Caco-2 (cell line): ENCODE measurements at places on chromosomes 16 and 17. TPM values are rescaled to one million over a fixed set of nuclear protein-coding genes. Genes with fewer than 3 reads are reported as not detected.

GRCh38 chr16:15038689-15039088 lies 17.2 kb downstream of the NTAN1 start:
- no peaks in the 10 kb centered on the region for H3K4me1 ChIP-seq
- no peak overlapping the region for H3K4me3 ChIP-seq
- peaks cover 4% of the 10 kb centered on the region; the same call in 1 of the 2 replicates for H3K36me3 ChIP-seq
- no peak for DNase-seq
- H3K27me3 ChIP-seq = no peaks in the 10 kb centered on the region

DNA sequence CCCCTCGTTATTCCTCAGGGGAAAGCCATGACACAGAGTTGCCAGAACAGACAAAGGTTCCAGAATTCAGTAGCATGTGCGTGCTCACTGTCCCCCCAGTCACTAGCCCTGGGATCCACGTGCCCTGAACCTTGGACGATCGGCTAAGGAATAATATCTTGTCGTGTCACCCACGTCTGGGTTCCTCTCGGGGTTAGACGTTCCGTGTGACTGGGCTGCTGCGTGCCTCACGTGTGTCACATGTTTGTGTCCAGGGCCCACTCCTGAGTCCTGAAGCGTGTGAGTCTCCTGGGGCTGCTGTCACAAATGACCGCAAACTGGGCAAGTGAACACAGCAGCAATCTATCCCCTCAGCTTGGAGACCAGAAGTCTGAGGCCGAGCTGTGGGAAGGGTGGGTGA lies 12.4 kb upstream of the ZNF469 start:
- H3K4me1 ChIP-seq = no peaks in the 10 kb centered on the region
- no peak overlapping the region for H3K27ac ChIP-seq
- H3K36me3 ChIP-seq = no peaks in the 10 kb centered on the region
- H3K27me3 ChIP-seq = no peaks in the 10 kb centered on the region

DNA sequence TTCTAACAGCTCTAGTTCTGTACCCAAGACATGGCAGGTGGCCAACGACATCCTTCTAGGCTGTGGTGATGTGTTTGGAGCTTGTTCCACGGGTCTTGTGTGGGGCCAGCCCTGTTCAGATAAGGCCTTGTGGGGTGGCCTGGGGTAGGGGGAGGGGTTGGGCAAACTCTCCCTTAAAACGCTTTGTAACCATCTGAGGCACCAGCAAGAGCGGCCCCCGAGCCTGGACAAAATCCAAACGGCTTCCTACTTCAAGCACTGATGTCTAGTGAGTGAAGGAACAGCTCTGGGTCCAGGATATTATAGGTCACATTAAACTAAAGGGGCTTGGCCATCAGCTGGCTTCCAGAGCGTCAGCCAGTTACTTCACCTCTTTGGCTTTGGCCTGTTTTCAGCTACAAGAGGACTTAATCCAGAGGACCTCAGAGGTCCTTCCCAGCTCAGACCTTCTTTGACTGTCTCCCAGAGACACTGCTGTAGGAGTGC lies 11.9 kb downstream of the SERPINF1 start:
- no peak for DNase-seq
- no peak overlapping the region for H3K4me3 ChIP-seq
- H3K36me3 ChIP-seq = no peaks in the 10 kb centered on the region
- no peak overlapping the region for H3K27ac ChIP-seq
- H3K4me1 ChIP-seq = peaks cover 32% of the 10 kb centered on the region

DNA sequence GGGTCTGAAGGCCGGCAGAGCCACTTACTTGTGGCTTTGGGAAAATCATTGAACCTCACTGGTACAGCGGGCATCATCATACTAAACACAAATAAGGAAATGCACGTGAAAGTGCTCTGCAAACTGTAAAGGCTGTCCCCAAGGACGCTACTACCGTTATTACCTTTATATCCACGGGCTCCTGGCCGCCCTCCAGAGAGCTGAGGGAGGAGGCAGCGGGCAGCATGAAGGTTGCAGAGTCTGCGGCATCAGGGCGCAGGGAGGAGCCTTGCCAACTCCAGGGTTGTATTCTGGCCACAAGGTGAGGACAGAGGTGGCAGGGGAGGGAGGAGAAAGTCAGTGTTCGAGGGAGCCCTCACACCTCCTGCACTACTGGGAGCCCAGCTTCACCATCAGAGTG lies 68.3 kb upstream of the GCSH start:
- no peak for DNase-seq
- no peaks in the 10 kb centered on the region for H3K36me3 ChIP-seq
- H3K4me1 ChIP-seq = peaks cover 9% of the 10 kb centered on the region
- no peak overlapping the region for H3K27ac ChIP-seq
- H3K4me3 ChIP-seq = no peak overlapping the region

The MYH1 gene
- not detected in 2 replicates for total RNA-seq

- H3K4me1 ChIP-seq = no peaks in the 10 kb centered on the region
- no peak overlapping the region for H3K4me3 ChIP-seq
- no peaks in the 10 kb centered on the region for H3K27me3 ChIP-seq
- no peaks in the 10 kb centered on the region for H3K36me3 ChIP-seq
- no peak for DNase-seq
- peak overlapping the region; percentile 19 for H3K27ac ChIP-seq
Measured at GRCh38 chr17:17510456-17511292, 14.5 kb upstream of the RASD1 start.

The EFNB3 gene
- 4.1 and 5.1 TPM in 2 replicates for total RNA-seq

DNA sequence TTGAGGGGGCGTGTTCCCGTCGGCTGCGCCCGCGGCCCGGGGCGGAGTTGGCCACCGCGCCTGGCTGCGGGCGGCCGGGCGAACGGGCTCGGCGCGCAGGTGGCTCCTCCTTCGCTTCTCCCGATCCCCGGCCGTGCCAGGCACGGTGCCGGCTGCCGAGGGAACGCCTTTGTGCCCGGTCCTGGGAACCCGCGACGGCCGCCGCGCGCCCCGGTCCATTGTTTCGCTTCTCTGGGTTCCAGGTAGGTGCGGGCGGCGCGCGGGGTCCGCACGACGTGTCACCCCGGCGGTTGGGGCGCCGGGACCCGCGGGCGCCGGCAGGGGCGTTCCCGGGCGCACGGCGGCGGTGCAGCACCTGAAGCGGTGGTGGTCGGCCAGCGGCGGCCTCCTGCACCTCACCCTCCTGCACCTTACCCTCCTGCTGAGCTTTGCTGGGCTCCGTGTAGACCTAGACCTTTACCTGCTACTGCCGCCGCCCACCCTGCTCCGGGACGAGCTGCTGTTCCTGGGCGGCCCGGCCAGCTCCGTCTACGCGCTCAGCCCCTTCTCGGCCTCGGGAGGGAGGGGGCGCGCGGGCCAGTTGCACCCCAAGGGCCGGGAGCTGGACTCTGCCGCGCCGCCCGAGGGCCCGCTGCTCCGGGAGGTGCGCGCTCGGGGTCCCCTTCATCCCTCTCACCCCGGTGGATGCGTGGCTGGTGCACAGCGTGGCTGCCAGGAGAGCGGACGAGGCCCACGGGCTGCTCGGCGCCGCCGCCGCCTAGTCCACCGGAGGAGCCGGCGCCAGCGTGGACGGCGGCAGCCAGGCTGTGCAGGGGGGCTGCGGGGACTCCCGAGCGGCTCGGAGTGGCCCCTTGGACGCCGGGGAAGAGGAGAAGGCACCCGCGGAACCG lies 99.9 kb downstream of the EFCAB13 start:
- no peaks in the 10 kb centered on the region for H3K36me3 ChIP-seq
- H3K27ac ChIP-seq = no peak overlapping the region
- peak overlapping the region; percentile 55 for H3K4me3 ChIP-seq
- H3K27me3 ChIP-seq = no peaks in the 10 kb centered on the region

DNA sequence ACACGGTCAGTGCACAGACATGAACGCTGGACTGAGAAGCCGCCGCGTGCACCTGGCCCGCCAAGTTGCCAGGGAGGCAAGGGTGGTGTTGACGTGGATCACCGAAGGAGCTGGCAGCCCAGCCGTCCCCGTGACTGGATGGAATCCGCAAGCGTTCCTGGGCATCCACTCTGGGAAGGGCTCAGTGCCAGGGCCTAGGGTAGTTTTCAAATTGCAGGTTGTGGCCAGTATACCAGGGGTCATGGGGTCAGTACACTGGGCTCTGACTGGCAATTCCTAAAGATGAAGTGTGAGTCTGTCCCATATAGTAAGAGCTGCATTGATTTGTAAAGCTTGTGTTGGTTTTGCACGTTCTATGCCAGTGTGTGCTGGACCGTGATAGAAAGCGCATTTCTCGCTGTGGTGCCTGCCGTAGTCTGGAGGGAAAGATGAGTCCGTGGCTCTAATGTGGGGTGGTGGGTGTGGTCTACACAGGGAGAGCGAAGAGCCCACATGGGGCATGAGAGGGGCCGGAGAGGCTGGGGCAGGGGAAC lies 21.1 kb upstream of the METRNL start:
- H3K36me3 ChIP-seq = no peaks in the 10 kb centered on the region
- no peak for DNase-seq
- no peak overlapping the region for H3K4me3 ChIP-seq
- no peaks in the 10 kb centered on the region for H3K4me1 ChIP-seq
- no peaks in the 10 kb centered on the region; the same call in 1 of the 2 replicates for H3K27me3 ChIP-seq

GRCh38 chr16:55388131-55388862 lies 64.3 kb downstream of the IRX6 start:
- no peak overlapping the region for H3K4me3 ChIP-seq
- no peaks in the 10 kb centered on the region for H3K27me3 ChIP-seq
- DNase-seq = no peak
- no peaks in the 10 kb centered on the region for H3K36me3 ChIP-seq
- H3K4me1 ChIP-seq = peaks cover 40% of the 10 kb centered on the region
- no peak overlapping the region for H3K27ac ChIP-seq

DNA sequence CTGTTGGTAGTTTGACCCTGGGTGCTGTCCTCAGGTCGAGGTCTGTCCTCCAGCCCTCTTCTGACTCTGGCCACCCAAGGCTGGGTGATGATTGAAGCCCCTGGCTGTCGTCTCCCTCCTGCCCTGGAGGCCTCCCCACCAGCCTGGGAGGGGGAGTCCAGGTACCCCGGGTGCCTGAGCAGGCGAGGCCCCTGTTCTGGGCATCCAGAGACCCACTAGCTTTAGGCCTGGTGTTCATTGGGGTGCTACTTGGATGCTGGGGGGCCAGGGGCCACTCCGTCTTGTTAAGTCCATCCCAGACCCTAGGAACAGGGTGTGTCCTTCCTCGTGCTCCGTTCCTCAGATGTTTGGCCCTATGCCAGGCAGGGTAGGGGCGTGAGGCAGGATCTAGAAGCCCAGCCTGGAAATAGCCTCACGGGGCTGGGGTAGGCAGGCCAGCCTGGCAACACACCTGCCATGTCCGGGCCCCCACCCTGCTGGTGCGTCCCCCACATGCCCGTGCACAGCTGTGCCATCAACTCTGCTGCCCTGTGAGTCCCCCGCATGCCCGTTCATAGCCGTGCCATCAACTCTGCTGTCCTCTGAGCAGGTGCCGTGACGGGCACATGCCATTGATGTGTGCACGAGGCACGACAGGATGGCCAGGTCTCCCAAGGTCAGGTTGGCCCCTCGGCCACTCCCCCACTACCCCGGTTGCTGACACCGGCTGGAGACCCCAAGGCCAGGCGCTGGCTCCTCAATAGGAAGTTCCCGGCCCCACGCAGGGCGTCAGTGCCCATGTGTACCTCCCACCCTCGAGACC lies 36.9 kb downstream of the GINS2 start:
- H3K4me1 ChIP-seq = no peaks in the 10 kb centered on the region; the same call in 1 of the 2 replicates
- peaks cover 10% of the 10 kb centered on the region for H3K36me3 ChIP-seq
- peak overlapping the region; percentile 57 for H3K27ac ChIP-seq

DNA sequence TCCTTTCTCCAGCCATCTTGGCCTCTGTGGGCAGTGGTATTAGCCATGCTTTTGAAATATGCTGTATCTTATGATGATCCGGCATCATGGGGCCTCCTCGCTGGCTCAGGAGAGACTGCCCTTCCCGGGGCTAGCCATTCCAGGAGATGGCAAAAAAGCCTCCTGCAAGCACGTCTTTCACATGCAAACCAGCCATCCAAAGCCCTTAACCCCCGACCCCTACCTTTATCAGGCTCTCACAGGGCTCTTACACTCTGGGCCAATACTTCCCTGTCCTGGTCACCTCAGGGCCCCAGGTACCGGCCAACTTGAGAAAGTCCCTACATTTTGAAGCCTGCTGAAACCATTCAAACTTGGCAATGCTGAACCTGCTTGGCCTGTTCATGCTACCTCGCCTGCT lies 36.4 kb downstream of the MYH13 start:
- no peak overlapping the region for H3K4me3 ChIP-seq
- no peak for DNase-seq
- no peak overlapping the region for H3K27ac ChIP-seq
- no peaks in the 10 kb centered on the region for H3K27me3 ChIP-seq

GRCh38 chr17:35540589-35541404 lies 3.3 kb upstream of the SLFN12L start:
- no peaks in the 10 kb centered on the region for H3K27me3 ChIP-seq
- H3K27ac ChIP-seq = no peak overlapping the region
- H3K36me3 ChIP-seq = no peaks in the 10 kb centered on the region
- H3K4me3 ChIP-seq = no peak overlapping the region
- no peak for DNase-seq

DNA sequence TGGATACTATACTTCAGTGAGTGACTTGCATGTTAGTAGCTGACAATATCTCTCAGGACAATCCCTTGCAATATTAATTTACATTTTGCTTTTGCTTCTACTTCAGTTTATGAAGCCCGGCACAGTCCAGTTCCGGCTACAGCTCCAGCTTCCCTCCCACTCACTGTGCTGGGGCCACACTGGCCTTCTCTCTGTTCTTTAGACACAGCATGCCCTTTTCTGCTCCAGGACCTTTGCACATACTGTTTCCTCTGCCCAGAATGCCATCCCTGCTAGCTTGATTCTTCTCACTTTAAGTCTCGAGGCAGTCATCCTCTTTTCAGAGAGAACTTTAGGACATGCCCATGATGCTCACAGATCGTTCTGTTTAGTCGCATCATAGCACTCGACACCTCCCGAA lies 25.5 kb upstream of the LRRC75A start:
- no peaks in the 10 kb centered on the region for H3K36me3 ChIP-seq
- peak overlapping the region; percentile 27 for H3K27ac ChIP-seq
- no peak overlapping the region for H3K4me3 ChIP-seq

DNA sequence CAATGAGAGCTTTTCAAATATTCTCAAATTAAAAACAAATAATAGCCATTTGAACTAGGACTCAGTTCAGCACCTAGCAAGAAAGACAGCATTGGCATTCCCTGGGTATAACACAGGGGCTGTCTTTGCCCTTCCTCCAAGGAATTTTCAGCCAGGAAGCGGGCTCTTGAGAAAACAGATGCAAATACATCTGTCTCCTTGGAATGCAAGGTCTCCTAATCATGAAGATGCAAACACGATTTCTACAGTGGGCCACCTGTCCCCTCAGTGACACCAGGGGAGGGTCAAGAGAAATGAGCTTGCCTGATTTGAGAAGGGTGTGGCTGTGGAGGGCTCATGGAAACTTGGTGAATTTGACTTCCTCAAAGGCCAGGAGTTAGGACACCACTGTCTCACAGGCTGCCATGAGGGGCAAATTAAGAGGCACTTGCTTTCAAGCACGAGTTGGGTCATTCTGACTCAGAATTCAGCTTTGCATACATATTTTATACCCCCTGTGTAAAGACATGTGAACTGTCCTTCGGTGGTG lies 24.5 kb upstream of the SUPT4H1 start:
- peak overlapping the region; percentile 58 for H3K27ac ChIP-seq
- peaks cover 1% of the 10 kb centered on the region for H3K36me3 ChIP-seq
- no peak for DNase-seq
- no peak overlapping the region for H3K4me3 ChIP-seq
- H3K4me1 ChIP-seq = peaks cover 87% of the 10 kb centered on the region
- H3K27me3 ChIP-seq = no peaks in the 10 kb centered on the region

DNA sequence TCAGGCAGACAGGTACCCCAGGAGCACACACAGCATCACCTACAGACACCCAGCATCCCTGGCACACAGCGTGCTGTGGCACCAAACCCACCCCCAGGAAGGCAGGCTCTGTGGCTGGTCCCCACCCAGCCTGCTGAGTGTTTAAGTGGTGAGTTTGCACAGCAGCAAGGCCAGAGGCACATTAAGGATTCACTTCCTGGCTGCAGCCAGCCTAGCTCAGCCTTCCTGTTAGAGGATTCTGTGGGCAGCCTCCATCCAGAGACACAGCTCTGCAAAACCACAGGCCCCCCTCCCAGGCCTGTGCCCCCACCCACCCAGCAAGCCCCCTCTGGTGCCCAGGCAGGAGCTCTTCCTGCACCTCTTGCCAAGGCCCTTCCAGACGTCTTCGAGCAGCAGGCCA lies 36.1 kb upstream of the PHB1 start:
- H3K36me3 ChIP-seq = no peaks in the 10 kb centered on the region
- no peak overlapping the region for H3K4me3 ChIP-seq
